ENCODE measurements at places on chromosomes 12 and 14. TPM values are rescaled to one million over a fixed set of nuclear protein-coding genes. Genes with fewer than 3 reads are reported as not detected.

- H3K36me3 ChIP-seq: no peaks in the 10 kb centered on the region
- no peak overlapping the region for H3K27ac ChIP-seq
- H3K4me3 ChIP-seq: no peak overlapping the region
- no peaks in the 10 kb centered on the region for H3K4me1 ChIP-seq
Observed at GRCh38 chr12:8532045-8532444, 8.7 kb downstream of the CLEC4E start.

GRCh38 chr14:20734430-20734806, 11.3 kb upstream of the EDDM3A start:
- H3K4me1 ChIP-seq: no peaks in the 10 kb centered on the region
- H3K27ac ChIP-seq: no peak overlapping the region
- no peak overlapping the region for H3K4me3 ChIP-seq
- no peaks in the 10 kb centered on the region for H3K27me3 ChIP-seq
- DNase-seq: no peak
- H3K36me3 ChIP-seq: no peaks in the 10 kb centered on the region

Gene RHEBL1
- 0.34 TPM for total RNA-seq

Gene FOXG1
- total RNA-seq: not detected

Gene KRR1
- 76.8 TPM for total RNA-seq

Data from SJSA1 (cell line).